Trophoblast cell (in vitro differentiated cells and primary cell): ENCODE measurements at places on chromosomes 7 and 10.
A peak's percentile ranks its signal among the peaks of the same experiment; 100 is the strongest.

DNA sequence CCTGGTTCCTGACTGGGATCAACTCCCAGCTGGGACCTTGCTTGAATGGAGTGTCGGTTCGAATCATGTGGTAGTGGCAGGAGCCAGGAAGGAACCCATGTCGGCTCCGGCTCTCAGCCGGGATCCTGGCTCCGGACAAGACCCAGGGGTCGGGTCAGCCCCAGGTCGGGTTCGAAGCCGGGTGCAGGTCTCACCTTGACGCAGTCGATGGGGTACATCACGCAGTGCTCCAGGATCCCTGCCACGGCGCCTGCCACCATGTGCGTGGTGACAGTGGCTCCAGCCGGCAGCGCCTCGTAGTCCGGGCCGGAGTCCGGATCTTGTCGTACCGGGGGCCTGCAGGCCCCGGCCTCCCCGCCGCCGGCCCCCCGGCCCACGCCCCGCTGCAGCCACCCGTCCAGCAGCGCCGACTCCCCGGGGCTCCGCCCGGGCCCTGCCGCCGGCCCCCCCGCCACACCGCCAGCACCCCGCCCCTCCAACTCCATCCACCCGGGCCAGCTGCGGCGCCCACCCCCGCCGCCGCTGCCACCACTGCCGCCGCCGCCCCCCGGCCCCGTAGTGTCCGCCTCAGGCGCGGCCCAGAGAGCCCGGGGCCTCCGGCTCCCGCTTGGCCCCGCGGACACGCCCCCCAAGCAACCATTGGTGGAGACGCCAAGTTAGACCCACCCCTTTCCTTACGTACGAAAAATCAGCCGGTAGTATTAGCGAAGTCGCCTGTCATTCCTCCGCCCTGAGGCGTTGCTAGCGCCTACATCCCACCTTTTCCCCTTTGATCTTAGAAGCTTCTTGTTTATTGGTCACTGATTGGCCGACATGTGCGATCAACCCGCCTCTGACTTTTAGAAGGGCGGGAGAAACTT is at the start of gene SLC25A28:
Gene SLC25A28, minus strand, starts transcription at position 589 of the 860 bp plus-strand sequence. Its CDS starts 104 bp downstream, at position 485.
- peak; percentile 100 for DNase-seq

DNA sequence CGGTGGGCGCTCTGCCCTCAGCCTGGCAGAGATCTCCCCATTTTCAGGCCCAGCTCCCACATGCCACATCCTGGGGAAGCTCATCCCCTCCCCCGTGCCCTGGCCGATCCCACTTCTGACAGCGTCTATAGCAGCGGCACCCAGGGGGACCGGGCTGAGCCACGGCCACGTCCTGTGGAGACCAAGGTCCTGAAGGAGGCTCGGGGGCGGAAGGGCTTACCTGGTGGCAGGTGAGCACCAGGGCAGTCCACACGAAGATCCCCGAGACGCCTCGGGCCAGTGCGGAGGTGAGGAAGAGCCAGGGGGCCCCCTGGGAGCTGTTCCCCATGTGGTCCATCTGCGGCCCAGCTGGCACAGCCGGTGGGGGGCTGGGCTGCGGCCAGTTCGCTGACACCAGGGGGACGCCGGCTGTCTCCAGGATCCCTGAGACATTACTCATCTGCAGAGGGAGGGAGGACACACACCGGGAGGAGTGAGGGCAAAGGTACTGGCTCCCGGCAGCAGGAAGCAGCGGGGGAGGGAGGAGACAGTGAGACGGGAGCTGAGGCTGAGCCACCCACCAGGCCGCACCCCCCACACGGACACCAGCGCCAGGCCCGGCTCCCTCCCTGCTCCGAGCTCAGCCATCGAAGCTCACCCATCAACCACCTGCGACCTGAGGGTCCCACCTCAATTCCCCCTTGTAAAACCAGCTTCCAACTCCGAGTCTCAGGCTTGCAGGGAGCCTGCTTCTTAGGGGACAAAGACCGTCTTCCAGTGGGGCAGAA is 776 bp downstream of the TMEM184A start:
- peak; percentile 88 for DNase-seq

DNA sequence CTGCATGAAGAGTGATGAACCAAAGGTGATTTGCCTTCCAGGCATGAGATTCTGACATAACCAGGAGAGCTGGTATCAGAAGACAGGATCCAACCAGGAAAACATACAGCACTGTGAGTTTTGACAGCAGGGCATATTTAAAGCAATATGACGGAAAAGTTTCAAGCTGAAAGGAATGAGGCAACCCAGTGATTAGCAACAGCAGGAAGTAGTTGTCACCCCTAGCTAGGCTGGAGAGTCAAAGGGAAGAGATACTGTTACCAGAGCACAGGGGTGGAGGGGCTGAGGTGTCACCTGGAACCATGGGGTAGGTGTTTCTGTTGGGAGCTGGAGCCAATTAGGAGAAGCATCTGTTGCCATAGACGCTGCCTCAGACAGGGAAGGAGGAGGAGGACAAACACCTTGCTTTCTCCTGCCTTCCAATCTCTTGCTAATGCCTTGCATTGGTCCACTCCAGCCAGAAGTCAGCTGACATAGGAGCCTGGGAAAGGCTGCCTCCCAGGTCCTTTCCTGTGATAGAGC is 125.4 kb upstream of the SORCS3 start:
- no peak for DNase-seq

GRCh38 chr7:73436031-73436929 is 2.7 kb downstream of the FZD9 start:
- DNase-seq, result peak; percentile 66

DNA sequence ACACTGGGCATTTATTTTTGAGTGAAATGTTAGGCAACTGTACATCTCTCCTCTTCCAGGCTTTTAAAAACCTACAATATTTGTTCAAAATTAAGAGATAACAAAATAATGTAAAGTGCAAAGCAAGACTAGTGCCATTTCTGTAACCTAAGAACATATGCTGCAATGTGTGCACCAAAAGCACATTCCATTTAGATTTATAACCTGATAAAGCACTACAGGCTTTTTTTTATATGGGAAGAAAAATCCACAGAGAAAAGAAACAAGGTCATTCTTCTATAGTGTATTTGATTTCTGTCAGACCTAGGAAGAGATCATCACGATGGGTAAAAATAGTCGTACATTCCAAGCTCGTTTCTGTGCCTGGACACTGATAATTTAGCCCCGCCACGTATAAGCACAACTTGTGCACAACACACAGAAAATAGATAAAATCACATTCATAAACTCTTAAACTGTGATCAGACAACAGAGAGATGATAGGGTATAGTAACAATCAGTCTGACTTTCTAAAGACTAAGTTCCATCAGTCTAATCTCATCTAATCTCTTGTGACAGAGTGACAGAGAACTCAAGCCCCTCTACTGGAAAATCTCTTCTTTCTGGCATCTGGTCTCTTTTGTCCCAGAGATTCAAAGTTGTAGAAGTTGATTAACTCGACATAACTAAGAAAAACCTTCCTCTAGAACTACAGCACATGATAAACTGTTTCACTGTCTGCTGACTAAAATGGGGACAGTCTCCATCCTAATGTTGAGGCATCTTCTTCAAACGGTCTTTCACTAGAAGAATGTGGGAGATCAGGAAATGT is 6.7 kb downstream of the LAMB1 start:
- no peak for DNase-seq

GRCh38 chr10:132859084-132859855 is 73.3 kb upstream of the NKX6-2 start:
- DNase-seq, result no peak

DNA sequence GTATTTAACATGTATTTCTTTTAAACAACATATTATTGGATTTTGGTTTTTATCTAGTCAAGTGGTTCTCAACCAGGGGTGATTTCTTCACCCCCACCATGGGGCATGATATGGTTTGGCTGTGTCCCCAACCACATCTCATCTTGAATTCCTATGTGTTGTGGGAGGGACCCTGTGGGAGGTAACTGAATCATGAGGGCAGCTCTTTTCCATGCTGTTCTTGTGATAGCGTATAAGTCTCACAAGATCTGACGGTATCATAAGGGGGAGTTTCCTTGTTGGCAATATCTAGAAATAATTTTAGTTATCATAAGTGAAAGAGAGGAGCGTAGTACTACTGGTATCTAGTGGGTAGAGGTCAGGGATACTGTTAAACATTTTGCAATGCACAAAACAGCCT is 37.6 kb downstream of the TMEM168 start:
- no peak for DNase-seq

DNA sequence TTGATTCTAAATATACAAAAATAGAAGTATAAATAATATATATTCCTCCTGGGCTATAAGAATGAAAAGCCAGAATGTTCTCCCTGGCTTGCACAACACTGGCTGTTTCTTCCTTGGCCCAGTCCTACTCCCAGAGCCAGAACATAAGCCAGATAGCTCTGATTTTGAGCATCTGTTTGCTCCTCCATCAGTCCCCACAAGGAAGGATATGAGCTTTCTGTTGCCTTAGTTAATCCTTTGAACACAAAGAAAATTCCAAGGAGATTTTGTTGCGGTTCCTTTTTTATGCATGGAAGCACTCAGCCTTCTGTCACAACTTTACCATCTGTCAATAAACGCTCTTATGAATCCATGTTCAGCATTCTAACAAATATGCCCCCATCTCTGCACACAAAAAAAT is 361.8 kb downstream of the IPMK start:
- DNase-seq, result no peak

GRCh38 chr10:119807960-119808697 is 64.5 kb downstream of the MCMBP start:
- peak; percentile 70 for DNase-seq

DNA sequence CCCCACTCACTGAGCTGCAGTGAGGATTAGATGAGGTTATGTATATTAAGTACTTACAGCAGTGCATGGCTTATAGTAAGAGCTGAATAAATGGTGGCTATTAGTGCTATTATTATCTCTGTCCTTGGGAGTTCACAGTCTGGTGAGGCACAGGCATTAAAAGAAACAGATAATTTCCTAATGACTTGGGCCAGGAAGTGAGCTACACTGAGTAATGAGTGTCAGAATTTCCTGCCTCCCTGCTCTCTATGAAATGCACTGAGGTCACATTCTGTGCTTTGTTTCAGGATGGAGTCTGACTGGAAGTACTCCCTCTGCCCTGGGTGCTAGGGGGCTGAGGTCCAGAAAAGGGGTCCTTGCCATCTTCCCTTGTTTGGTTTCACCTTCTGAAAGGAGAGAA is 48.7 kb upstream of the LOXL4 start:
- no peak for DNase-seq

DNA sequence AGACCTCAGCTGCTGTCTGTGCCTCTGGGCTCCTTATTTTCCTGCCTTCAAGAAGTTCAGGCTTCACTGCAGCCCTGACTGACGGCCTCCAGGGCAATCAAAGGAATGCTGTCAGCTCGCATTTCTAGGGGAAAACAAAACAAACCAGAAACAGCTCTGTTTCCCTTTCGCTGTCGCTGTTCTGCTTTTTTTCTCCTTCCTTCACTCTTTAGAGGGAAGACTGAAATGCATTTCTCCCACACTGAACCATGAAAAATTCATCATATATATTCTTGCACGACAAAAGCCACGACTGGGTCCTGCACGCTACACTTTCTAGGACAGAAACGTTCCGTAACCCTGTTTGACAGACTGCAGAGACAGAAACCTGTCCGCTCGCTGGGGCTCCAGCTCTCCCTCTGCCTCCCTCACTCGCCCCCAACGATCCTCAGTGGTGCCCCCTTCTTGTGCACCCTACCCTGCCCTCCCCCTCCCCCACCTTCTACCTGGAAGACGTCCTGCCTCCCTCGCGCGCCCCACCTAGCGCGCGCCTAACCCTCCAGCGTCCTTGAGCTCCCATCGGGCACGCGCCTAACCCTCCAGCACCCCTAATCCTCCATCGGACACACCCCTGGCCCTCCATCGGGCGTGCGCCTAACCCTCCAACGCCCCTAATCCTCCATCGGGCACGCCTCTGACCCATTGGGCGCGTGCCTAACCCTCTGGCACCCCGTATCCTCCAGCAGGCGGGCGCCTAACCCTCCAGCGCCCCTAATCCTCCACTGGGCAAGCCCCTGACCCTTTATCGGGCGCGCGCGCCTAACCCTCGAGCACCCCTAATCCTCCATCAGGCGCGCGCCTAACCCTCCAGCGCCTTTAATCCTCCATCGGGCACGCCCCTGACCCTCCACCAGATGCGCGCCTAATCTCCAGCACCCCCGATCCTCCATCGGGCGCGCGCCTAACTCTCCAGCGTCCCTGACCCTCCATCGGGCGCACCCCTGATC is 37.1 kb downstream of the SVOPL start:
- peak; percentile 94 for DNase-seq

DNA sequence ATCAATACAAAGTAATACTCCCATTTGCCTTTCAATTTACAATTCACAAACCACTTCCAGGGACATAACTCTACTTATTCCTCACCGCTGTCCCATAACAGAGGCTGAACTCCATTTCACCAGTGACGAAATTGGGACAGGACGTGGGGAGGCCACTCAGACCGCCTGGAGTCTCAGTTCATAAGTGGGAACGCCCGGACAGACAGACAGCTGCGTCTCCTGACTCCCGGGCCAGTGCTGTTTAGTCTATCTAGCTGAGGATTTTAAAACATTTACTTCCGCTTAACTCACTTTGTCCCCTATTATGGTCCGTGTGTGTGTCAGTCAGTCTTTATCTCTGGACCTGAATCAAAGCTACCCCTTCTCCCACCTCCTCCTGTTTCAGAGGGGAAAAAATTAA is 67.4 kb upstream of the ZNF438 start:
- DNase-seq, result peak; percentile 65

DNA sequence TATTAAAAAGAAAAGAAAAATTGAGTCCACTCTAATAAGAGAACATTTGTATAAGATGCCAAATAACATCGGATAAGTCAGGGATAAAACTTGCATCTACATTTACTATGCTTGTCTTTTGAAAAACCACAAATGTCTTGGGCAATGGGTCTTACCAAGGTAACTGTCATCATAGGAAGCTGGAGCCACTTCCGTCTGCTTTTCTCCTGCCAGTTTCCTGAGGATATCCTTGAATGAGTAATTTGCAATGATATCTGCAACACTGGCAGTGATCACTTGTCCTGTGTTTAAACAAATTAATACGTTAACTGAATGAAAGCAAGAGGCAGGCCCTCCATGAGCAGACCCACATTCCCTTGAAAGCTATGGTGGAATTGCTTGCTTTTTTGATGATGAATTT is 47.3 kb downstream of the ITGA8 start:
- DNase-seq, result no peak

DNA sequence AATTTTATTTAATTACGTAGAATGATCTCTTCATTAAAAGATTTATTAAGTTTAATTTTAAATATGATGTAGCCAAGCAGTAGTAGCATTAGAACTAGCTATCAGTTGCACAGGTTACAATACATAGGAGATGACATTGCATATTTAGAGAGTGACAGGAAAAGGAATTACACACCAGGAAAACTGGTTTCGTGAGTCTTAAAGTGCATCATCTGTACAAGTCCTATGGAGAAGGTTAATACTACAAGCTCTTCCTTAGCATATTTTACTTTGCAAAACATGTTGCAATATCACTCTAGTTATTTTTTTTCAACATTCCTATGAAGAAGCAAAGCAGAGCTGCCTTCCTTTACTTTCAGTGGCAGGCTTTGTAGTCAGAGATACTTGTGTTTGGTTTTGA is 20.2 kb upstream of the SEM1 start:
- peak; percentile 96 for DNase-seq
